ENCODE measurements at places on chromosomes 11 and 22.
A peak's percentile ranks its signal among the peaks of the same experiment; 100 is the strongest.

DNA sequence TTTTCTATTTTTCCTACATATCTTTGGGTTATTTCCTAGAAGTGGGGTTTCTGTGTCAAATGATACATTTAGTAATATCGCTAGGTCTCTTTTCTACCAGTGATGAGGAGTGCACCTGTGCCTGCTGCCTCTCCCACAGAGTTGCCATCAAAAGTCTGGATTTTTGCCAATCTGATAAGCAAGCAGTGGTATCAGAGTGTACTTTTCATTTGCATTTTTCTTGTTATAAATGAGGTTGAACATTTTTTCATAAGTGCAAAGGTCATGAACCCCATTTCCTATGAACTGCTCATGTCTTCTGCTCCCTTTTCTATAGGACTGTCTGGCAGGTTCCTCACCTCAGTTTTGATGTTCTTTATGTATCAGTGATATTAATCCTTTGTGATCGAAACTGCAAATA, 1.7 kb downstream of the TRPM5 start:
- DNase-seq, result no peak

GRCh38 chr11:43681401-43681942, 934 bp downstream of the HSD17B12 start:
- peak; percentile 13 for DNase-seq

DNA sequence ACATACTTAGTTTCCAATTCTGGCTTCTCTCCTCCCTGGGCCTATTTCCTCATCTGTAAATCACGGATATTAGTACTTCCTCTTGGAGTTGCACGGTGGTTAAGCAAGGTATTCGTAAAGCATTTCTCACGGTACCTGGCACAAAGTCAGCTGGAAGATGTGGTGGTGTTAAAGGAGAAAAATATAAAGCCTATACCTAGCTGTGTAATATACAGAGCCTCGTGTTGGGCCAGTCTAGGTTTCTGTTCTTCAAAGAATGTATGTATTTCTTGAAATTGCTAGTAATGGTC, 47.2 kb downstream of the DBX1 start:
- DNase-seq, result no peak

- no peak for DNase-seq
Measured at GRCh38 chr11:18172666-18173065, at the start of gene MRGPRX4. TSS of gene MRGPRX4 (plus strand) at chr11:18172837. CDS start at chr11:18173257, 420 bp downstream.

DNA sequence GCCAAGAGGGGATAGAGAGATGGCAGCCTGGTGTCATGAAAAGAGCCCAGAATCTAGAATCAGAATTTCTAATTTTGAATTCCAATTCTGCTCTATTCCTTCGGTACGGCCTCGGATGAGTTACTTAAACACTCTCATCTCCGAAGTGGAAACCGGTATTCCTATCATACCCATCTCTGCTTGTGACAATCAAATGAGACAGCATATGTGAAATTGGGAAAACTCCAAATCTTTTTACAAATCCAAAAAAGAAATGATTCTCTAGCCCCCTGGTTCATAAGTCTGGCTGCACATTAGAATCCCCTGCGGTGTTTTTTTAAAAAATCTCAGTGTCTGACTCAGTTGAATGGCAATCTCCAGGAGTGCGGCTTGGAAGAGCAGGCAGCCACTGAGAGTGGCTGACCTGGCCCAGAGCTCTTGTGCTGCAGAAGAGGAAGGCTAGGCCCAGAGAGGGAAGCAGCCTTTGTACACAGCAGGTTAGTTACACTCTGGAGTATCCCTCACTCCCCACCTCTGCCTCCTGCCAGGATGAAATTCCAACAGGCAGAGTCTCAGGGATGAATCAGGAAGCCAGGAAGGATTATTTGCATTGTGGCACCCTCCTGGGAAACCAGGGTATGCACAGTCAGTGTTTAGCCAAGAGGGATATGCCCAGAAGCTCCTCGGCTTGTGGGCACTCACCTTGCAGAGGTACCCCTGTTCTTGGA, 93.6 kb upstream of the ISX start:
- no peak for DNase-seq

DNA sequence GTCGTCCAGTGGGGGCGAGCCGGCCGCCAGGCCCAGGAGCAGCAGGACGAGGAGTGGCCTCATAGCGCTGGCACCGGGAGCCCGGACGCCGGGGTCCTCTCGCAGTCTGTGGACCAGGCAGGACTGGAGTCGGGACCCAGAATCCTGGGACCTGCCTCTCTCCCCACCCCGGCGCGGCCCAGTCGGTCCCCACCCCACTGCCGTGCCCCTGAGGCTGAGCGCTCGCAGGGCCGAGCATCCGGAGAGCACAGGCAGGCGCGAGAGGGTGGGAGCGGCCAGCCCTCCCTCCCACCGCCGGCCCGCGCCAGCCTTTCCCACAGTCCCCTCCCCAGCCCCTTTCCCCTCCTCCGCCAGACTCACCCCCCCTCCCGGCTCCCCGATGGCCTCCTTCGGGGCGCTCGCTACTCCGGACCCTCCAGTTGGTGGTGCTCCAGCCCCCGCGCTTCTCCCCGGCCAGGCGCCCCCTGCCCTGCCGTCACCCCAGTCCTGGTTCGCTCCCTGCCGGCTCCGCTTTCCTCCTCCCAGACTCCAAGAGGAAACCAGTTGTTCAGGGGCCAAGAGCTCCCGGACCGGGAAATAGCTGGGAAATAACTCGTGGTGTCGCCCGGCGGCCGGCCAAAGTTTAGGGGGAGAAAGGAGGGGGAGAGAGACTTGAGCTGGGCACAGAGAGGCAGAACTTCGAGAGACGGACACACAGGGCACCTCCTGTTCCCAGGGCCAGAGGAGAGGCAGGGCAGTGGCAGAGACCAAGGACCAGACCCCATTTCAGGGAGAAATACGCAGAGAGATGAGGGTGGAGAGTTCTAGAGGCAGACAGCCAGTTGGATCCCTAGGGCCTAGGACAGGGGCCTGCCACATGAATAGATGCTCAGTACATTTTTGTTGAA, at the start of gene C1QTNF5:
C1QTNF5 (minus strand) TSS at position 549 of the 887 bp plus-strand sequence; CDS start at position 63, 486 bp downstream.
- no peak for DNase-seq

DNA sequence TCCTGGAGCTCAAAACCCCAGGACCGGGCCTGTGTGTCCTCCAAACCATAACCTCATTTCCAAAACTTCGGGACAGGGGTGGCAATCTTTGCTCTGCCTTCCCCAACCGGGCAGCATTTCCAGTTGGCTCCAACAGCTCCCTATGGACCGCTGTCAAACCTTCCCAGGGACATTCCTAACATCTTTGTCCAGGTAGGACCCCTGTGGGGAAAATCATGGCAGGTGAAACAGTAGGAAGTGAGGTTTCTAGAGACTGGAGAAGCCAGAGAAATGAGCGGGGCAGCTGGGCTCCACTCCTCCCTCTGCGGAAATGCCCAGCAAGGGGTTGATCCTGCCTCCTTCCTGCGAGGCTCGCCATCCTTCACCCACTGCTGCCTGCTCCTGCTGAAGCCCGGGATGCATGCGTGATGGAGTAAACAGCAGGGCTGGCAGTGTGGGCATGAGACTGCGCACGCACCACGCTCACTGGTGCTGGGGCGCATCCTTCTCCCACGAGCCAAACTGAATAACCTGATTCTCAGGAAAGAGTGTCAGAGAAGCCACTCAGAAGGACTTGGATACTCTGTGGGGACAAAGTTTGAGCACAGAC, 136.4 kb downstream of the BUD13 start:
- no peak for DNase-seq

DNA sequence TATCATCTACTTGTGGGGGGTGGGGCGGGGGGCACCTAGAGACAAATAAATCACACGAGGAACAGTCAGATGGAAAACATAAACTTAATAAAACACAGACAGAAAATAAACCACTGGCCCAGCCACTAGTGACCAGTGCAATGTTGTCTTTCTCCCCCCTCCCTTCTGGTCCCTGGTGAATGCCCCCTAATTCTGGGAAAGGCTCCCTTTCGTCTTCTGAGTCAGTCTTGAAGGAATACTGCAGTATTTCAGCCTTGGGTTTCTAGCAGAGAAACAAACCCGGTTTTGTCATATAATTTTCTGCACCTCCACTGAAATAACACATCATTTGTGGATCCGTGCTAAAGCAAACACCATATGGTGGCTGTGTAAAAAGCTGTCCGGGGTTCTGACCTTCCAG, 101.7 kb downstream of the ABTB2 start:
- no peak for DNase-seq

DNA sequence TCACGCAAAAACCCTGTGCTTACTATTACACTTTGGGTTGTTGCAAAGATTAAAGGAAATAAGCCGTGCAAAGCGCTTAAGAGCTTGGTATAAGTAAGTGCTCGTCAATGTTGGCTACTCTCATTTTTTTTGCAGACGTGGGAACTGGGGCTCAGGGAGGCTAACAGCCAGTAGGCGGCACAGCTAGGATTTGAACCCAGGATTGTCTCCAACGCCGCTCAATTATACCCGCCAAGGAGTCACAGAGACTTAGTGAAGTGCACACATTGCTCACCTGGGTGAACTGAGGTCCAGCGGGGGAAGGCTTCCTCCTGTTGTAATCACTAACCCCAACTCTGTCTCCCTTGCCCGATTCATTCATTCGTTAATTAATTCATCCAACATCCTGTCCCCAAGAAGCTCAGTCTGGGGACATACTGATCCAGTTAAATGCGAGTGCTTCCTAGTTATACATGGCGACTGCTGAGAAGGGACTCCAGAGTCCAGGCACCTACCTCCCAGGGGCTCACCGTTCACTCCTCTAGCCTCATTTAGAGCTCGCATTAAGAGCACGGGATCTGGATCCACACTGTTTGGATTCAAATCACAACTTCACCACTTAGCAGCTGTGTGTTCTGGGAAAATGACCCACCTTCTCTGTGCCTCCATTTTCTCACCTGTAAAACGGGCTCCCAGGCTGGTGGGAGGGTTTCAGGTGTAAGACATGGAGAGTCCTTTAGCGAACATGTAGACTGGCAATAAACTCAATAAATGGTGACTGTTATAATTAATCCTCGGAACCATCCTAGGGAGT, 838 bp upstream of the MTFP1 start:
- no peak for DNase-seq

- DNase-seq, result no peak
Measured at GRCh38 chr11:77035039-77035438, 841 bp downstream of the B3GNT6 start.

DNA sequence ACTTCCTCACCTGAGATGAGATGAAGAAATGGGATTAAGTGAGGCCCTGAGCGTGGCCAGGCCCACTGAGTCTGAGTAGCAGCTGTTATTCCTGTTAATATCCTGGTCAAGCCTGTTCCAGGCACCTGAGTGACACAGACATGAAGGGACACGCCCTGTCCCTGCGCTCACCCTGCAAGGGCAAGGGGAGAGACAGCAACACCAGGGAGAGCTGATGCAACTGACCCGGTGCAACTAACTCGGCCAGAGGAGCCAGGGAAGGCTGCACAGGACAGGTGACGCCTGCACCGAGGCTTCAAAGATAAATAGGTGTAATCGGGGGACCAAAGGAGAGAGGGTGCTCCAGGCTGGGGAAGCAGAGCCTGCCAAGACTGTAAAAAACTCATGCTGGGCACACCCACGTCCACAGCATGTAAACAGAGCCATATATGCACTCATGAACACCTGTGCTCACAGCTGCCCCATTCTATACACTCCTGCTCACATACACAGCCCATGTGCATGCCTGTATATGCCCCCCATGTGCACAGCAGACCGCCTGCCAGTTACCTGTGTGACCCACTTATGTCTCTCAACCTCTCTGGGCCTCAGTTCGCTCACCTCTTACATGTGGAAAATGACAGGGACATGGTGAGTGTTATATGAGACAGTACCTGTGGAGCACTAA, 22.8 kb upstream of the GCAT start:
- DNase-seq, result no peak

- no peak for DNase-seq
Measured at GRCh38 chr22:42974223-42974622, 40.7 kb downstream of the PACSIN2 start.

DNA sequence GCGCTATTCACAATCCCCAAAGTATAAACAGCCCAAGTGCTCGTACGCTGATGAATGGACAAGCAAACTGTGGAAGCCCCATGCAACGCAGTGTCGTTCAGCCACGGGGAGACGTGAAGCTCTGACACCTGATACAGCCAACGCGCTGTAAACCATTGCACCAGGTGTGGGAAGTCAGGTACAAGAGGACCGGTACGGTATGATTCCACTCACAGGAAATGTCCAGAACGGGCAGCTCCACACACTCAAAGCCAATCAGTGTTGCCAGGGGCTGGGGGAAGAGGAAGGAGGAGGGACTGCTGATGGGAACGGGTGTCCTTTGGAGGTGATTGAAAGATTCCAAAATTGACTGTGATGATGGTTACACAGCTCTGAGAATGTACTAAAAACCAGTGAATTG, 64.5 kb downstream of the BRD1 start:
- no peak for DNase-seq

DNA sequence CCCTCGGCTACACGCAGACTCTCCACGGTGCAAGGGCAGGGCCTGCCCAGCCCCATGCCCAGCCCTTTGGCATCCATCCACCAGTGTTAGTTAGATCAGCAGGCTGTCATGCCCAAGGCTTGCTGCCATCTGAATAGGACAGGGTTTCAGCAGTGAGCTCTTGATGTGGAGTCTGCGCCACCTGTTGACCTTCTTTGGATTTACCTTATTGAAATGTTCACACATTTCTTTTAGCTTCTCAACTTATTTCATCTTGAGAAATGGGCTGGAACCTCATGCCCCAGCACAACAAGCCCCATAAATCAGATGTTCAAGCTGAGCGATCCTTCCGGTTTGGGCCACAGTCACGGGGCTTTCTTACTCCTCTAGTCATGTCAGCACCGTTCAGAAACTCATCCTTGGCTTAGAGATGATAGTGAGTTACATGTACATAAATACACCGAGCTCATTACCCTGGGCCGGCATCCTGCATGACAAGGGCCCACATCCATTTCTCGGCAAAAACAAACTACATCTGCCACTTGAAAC, 61.7 kb downstream of the PARVB start:
- DNase-seq, result peak; percentile 29

- no peak for DNase-seq
Measured at GRCh38 chr11:67194096-67194495, 72.2 kb upstream of the GRK2 start.

DNA sequence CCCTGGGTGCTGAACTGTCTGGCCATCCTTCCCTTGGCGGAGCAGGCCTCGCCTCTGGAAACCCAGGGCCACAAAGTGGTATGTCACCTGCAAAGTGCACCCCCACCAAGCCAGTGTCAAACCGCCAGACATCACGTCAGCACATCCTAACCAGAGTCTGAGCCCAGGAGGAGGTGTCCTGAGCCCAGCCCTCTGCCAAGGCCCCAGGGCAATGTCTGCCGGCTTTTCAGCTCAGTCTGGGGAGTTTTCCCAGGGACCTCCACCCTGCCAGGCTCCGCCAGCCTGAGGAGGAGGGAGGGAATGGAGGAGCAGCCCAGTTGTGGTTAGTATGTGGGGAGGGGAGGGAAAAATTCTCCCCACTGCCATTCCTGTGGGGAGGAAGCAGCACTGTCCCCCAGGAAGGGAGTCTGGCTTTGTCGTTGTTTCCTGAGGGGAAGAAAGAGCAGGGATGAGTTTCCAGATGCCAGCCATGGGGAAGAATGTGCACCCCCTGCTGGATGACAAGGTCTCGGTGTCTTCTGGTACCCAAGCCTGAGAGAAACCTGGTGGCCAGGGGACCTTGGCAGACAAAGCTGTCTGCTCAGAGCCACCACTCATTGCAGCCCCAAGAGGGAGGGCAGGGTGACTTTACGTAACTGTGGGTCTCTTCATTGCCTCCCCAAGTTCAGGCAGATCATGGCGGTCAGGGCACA, 81.4 kb upstream of the CD82 start:
- peak; percentile 11 for DNase-seq

GRCh38 chr11:8671193-8671612, 11.3 kb downstream of the TRIM66 start:
- peak; percentile 97 for DNase-seq
